ENCODE measurements at places on chromosomes 7 and 10.

DNA sequence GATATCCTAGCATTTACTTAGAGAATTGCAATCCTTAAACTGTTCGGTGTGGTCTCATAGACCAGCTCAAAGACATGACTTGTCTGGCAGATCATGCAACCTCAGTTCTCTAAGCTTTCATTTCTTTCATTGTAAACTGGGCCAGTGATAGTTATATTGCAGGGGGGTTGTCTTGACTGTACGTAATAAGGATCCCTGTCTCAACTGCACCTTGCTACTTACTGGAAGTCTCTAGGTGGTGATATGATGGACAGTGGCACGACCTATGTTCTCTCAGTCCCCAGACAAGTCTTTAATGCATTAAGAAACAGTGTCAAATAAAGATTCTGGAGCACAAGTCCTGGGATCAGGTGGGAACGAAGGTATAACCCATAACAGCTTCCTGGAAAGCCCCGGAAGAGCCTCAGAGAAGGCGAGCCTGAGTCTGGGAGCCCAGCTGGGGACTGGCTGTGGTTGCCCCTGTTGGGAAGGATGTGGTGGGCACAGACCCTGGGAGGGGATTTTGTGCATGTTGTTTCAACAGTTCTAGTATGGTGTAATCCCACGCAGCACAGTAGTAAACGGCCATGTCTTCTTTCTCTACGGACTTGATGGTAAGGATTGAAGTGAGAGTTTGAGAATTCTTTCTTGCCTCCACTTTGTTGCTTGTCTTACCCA lies 26.0 kb upstream of the TARP start:
- no peak for DNase-seq

- no peak for DNase-seq
Measured at GRCh38 chr10:47115322-47115721, 184.7 kb upstream of the GDF10 start.

DNA sequence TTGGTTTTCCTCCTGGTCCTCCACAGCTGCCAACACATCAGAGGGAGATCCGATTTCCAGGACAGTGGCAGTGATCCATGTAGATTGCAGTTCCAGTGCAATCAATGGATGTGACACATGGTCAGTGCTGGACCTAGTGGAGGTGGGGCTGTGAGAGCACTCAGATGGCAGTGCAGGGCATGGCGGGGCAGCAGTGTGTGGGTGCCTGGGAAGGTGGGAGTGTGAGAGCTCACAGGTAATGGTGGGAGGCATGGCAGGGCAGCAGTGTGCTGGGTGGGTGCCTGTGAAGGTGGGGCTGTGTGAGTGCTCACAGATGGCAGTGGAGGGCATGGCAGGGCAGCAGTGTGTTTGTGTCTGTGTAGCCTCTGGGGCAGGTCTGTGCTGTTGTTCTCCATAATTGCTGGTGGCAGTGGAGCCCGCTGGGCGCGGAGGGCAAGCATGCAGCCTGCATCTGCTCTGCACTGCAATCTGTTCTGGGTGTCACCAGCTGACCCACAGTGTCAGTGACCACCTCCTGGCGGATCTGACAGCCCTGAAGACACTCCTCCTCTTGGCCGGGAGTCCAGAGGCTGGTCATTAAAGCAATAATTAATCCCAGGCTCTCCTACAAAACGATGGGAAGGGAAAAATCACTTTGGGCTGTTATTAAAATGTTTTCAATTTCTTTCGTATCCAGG lies 8.6 kb upstream of the ADARB2 start:
- no peak for DNase-seq

DNA sequence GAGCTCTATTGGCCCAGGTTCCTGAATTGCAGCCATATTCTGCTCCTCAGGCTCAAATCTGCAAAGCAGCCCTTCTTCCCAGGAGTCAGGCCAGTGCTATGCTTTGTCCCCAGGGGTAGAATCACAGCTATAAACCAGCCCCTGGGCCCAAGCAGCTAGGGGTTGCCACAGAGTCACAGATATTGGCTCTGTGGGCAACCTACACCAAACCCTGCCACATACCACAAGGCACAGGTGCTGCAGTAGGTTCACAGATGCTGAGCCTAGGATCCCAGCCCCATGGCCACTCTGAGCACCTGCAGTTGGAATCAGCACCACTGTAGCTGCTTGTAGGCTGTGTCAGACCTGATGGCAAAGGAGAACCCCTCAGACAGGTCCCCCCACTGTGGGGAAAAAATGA lies 43.1 kb upstream of the CAMK2B start:
- no peak for DNase-seq

DNA sequence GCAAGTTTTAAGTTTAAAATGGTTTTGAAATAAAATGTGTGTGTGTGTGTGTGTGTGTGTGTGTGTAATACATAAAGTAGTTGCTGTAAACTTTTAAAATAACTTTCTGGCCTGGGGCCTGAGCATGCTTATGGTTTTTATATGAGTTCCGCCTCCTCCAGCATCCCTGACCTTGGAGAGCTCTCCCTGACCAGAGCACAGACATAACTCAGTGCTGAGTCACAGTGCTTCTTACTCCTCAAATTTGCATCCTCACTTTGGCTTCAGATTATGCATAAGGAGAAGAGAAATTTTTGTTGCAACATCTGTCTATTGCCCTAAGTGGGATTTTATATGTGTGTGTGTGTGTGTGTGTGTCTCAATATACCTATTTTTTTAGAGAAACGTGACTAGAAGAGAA lies 200.8 kb downstream of the ELMO1 start:
- DNase-seq: no peak

DNA sequence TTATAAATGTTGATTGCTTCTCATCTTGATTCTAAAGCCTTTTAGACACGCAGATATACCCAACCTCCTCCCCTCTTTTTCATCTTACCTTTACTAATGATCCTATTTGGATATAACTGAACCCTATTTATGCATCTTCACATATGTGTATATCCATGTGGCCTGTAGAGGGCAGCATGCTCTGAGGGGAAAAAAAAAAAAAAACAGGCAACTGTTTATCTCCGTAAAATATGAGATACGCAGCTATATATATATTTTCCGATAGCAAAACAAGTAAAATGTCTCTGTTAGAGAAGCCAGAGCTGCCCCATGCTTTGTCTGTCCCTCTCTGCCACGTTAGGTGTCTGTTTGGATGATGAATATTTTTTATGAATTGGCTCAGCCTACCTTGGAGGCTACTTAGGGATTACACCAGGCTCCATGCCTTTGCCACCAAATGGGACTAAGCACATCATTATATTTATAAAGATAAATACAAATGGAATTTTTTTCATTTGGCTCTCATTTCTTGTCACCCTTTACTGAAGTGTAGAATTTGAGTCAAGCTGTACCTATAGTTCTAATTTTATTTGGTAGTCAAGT lies 174.8 kb upstream of the FZD1 start:
- DNase-seq: no peak

DNA sequence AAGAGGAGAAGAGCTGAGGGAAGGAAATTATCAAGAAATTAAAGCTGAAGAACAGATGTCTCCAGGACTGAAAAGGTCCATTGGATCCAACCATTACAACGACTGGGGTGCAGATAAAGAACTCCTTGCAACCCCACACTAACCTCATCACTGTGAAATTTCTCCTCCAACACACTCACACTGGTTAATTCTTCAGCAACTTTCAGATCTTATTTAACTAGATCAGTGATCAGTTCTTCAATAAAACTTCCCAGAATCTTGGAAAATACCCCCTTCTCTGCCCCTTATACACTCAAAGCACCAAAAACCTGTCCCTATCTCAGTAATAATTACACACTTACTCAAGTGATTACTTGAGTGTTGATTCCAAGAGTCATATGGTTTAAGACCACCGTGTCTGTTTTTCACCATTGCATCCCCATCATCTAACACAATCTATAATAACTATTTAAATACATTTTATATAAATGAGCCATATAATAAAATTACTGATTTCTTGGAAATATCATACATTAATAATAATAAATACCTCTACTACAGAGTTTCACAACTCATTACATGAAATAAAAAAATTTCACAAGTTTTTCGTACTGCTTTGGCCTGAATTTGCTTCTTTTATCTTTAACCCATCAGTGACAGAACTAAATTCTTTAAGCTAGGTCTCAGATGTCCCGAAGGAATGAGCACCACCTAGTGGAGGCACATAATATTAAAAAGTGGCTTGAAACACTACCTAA lies 123.7 kb downstream of the MPP7 start:
- DNase-seq: no peak

DNA sequence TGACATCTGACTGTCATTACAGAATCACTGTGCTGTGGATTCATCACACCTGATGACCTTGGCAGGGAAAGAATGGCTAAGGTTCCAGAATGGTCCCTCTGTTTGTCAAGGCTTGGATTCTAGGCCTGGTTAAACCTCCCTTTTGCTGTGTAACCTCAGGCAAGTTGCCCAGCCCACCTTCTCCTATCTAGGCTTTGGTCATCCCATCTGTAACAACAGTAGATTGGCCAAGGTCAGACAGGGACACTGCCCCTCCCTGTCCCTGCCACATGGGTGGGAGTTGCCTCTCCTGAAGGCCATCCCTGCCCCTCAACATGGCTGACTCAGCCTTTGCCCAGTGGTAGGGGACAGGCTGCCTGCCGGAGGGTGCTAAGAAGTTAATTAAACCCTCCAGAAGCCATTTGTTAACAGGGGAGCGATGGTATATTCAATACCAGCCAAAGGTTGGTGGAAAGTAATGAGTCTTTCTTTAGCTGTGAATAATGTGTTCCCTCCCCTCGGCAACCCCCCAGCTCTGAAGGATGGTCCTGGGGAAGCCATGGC lies 149.8 kb upstream of the PCBD1 start:
- no peak for DNase-seq

DNA sequence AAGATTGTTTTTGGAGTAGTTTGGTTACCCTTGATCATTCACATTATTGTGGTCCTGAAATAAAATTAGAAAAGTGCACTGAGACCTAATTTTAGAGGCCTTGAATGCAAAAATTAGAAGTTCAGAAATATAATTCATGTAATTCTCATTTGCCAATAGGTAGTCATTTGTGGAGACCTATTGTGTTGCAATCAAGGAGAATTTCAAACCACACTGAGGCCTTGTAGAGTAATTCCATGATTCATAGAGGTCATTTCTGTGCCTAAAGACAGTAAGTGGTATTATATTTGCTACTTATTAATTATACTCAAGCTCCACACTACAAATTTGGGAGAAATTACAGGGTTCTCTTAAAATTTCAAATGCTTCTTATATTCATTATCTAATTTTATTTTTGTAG lies 946.8 kb upstream of the POT1 start:
- DNase-seq: no peak

DNA sequence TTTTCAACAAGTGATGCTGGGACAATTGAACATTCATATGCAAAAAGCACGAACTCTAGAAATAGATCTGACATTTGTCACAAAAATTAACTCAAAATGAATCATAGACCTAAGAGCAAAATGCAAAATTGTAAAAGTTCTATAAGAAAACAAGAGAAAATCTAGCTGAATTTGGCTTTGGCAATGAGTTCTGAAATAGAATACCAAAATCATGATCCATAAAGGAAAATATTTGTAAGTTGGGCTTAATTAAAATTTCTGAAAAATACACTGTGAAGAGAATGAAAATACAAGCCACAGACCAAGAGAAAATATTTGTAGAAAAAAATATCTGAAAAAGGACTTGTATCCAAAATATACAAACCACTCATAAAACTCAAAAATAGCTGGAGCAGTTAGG lies 698.8 kb upstream of the CELF2 start:
- DNase-seq: no peak

GRCh38 chr7:21580073-21580521 lies 37.3 kb downstream of the DNAH11 start:
- no peak for DNase-seq

- DNase-seq: peak; percentile 15
Measured at GRCh38 chr7:84677117-84677732, 482.6 kb upstream of the SEMA3A start.

DNA sequence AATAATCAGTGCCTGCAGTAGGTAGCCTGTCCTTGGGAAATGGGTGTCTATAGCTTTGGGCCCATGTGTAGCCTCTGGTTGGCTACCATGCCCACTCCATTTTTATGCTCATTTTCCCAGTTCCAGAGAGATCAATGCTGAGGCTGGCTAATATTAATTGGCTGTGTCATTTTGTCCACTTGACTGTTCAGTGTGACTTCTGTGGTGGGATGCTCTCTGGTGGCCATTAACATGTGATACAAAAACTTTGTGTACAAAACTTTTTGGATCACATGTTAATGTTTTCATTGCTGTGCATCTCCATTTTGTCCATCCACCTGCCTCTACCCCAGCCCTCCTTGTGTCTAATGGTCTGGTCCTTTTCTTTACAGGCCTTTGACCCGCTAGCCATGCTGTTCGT lies 22.7 kb downstream of the VIM start:
- no peak for DNase-seq

- DNase-seq: no peak
Measured at GRCh38 chr10:29888321-29888720, 171.1 kb downstream of the JCAD start.

GRCh38 chr10:1202343-1202742 lies 146.2 kb downstream of the WDR37 start:
- no peak for DNase-seq

DNA sequence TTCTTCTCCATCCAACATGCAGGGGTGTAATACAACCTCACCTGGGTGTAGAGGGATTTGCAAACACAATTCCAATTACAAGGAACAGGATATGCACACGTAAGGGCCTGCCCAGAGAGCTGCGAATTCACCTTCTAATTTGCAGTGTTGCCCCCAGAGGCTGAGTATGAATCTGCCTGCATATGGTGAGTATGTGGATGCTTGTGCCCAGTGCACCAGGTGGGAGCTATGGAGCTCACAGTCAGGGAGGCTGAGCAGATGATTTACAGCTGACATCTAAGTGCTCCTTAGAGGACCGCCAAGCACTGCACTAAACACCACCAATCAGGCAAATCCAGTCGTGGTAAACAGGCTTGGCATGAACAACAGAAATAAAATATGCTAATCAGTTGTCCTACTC lies 132.0 kb downstream of the RELN start:
- DNase-seq: no peak

- DNase-seq: no peak
Measured at GRCh38 chr7:95375591-95376257, 20.5 kb downstream of the PON3 start.

- no peak for DNase-seq
Measured at GRCh38 chr7:16061630-16062029, 359.7 kb downstream of the CRPPA start.

- DNase-seq: no peak
Measured at GRCh38 chr7:44639671-44640321, 33.4 kb downstream of the OGDH start.

GRCh38 chr10:94146313-94146712 lies 152.6 kb downstream of the PLCE1 start:
- peak; percentile 44 for DNase-seq

DNA sequence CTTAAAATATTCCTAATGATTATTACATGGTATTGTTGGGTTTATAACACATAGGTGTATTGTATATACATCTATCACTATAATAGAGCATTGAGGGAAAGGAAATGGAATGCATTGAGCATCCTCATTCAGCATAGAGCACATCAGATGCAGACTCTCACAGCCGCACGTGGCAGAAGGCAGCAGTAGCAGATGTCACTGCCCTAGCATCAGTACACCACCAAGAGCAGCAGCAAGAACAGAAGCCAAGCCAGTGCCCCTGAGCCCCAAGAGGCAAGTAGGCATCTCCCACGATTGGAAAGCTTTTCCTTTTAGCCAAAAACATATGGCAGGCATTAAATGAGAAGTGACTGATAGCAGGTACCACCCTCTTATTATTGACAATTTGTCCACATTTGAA lies 510.0 kb downstream of the TNS3 start:
- no peak for DNase-seq

- no peak for DNase-seq
Measured at GRCh38 chr7:42010751-42011150, 226.3 kb downstream of the GLI3 start.

Data from right cardiac atrium (tissue), 5 donors.